ENCODE measurements at places on chromosomes 1 and 21.
A peak's percentile ranks its signal among the peaks of the same experiment; 100 is the strongest.

DNA sequence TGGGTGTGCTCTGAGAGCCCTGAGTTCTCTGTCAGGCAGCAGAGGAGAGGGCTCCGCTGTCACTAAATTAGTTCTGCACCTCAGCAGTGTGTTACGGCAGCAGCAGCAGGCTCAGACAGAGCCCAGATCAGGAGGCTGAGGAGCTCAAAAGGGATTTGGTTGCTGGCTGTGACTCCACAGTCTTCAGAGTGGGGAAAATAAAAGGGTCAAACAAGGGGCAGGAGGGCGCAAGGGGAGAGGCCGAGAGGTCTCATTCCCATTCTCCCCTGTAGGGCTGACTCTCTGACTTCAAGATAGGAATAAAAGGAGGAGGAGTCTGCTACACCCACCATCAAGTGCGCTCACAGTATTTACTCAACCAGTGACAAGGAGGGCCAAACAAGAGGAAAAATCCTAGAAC is 9.2 kb upstream of the SLC45A3 start:
- DNase-seq = no peak

DNA sequence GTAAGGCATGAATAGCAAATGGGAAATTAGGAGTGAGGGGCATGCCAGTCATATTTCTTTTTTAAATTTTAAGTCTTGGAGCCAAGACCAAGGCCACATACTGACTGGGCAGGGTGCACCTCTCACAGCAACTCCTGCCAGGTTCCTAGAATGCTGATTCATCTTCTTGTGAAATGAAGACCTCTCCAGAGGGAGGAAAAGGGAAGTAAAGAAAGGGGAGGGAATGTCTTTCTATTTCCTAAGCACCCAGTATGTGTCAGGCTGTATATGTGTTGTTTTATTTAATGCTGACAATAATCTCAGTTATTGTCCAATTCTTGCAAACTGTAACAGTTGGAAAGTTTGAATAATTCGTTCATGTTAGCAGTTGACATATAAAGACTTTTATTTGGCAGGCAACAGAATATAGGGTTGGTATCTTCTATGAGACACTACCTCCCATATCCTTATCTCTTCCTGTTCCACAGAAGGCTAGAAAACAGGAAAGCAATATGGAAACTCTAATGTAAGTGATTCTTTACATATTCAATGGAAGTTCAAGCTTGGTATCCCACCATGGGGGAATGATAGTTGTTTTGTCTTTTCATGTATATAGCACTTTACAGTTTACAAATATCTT is 259.1 kb upstream of the USP24 start:
- DNase-seq = no peak

DNA sequence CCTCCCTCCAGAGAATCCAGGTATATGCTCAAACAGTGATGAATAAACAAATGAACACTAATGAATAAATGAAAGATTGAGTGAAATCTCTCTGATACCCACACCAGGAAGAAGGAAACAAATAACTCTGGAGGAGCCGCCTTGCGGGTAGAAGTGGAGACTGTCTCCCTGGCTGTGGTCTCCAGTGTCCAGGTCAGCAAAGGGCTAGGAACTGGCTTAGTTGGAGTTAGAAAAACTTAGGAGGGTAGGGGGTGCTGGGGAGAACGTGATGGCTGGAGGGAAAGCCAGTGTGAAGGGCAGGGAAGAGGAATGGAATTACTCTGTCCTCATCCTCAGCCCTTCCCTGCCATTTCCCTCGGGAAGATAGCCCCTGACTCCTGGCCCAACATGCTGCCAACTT is 537 bp downstream of the RHBDL2 start:
- DNase-seq = no peak

DNA sequence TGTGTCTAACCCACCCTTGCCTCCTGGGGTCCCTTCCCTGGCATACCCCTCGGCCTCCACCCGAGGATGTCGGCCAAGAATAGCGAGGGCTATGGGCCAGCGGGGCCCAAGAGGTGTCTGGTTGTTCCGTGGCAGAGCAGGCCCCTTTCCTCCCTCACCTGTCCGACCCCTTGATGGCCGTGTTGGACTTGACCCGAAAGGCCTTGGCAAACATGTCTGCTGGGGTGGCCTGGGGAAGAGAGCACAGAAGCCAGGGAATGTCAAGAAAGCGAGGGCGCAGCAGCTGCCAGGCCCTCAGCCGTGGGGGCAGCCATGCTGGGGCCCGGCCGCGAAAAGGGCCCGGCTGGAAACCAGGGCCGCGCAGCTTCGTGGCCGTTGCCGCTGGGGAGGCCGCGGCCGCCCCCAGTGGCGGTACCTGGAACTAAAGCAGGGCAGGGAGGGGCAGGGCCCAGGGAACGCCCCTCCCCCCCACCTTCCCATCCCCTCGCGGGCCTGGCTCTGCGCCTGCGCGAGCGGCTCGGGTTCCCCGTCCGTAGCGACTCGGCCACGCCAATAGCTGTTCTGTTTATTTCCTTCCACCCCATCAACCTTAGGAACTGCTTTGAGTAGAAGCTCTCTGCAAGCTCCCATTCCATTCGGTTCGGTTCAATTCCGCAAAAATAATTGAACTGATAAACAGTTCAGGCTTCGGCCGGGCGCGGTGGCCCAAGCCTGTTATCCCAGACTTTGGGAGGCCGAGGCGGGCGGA is at the start of gene EIF2D:
Gene EIF2D (minus strand): TSS at position 337 of the 748 bp plus-strand sequence. CDS start 123 bp downstream, at position 214.
- peak; percentile 98 for DNase-seq

GRCh38 chr1:38052750-38053415 is 6.3 kb upstream of the POU3F1 start:
- DNase-seq = no peak

- DNase-seq = no peak
These were observed 4.6 kb downstream of the TMEM63A start for GRCh38 chr1:225877580-225877979.

GRCh38 chr1:196098000-196098399 is 510.2 kb downstream of the KCNT2 start:
- DNase-seq = no peak

DNA sequence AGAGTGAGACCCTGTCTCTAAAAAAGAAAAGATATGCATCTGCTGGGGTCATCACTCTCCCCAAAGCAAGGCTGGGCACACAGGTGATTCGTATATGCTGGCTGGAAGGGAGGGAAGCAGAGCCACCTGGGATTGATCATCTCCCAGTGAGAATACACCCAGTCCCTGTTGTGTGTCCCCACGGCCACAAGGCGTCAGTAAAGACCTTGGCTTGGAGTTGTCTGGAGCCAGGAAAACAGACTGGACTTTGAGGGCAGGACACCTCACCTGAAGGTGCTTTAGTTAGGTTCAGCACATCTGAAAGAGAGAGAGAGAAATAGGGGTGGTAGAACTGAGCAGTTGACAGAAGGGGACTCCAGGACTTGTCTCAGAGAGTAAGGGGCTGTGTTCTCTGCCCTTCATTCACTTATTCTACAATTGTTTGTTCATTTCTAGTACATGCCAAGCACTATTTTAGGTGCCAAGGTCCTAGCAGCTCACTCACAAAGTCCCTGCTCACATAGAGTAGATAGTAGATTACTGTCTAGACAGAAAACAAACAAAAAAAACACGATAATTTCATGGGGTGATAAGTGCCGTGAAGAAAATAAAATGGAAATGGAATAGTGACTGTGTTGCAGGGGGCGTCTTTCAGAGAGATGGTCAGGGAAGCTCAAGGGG is 13.5 kb downstream of the CITED4 start:
- no peak for DNase-seq

GRCh38 chr1:116161877-116162390 is 50.7 kb downstream of the MAB21L3 start:
- DNase-seq = no peak

GRCh38 chr1:15347182-15347581 is 62.5 kb upstream of the EFHD2 start:
- DNase-seq = no peak

DNA sequence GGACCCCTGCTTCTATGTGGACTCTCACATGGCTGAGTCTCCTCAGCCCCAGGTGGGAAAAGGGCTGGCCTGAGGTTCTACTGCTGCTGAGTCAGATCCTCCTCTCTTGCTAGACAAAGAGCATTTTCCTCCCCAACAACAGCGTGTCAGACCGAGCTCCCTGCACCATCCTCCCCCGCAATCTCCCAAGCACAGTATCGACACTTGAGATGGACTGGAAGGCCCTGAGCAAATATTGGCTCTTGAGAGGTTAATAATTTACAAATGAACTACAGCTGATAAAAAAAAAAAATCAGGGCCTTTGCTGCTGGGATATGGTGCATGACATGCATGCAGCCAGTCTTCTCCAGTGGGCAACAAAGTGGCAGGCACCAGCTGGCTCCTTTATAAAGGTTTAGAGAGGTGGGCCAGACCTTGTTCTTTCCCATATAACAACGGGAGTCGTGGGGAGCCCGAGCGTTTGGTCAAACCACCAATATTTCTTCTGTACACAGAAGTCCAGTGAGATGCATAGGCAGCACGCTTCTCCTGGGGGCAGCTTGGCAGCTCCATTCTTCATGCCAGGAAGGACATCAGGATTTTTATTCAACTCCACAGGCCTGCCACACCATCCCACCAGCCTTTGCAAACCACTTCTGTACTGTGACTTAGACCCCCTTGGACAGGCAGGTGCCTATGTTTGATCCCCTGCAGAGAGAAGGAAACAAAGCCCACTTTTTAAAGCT is 55.4 kb upstream of the CAMK1G start:
- no peak for DNase-seq

DNA sequence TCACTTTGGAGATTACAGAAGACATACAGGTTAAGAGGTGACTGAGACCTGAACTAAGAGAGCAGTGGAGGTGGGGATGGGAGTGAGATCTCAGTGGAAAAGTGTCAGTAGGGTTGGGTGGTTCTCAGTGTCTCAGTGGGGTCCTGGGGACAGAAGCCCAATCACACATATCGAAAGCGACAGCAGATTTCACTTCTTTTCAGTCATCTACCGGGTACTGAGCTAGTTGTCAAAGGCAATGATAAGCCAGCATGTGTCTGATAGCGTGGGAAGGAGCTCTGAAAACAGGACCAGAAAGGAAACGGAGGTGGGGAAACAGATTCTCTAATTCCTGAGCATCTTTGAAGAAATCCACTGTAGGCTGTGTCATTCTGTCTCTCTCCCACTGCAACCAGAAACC is 59.5 kb downstream of the RHOU start:
- peak; percentile 14 for DNase-seq

DNA sequence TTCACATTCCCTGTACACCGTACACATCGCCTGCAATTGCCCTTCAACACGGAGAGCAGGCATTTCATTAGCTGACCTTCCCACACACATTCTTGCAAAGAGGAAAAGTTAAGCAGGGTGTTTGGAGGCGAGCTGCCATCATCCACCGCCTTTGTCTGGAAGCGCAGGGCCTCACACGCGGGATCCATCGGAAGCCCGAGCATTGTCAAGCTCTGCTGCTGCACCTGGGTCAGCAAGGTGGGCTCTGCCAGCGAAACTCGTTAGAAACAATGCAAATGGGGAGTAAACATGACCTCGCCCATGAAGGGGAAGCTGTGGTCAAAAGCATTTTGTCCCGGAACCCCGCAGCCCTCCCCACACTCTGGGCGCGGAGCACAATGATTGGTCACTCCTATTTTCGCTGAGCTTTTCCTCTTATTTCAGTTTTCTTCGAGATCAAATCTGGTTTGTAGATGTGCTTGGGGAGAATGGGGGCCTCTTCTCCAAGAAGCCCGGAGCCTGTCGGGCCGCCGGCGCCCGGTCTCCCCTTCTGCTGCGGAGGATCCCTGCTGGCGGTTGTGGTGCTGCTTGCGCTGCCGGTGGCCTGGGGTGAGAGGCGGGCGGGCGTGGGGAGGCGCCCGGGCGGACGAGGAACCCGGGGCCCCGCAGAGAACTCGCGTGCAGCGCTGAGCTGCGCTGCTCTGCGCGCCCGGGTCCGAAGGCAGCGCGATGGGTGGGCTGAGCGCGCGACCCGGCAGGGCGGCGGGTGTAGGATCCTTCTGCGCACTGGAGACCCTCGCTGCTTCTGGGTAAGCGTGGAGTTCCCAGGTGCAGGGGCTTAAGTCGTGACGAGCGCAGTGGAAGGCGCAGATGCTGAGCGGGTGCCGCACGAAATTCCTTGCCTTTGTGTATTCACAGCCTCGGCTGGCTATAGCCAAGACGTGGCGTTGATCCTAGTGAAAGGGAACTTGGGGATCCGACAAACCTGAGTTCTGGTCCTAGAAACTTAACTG is at the start of gene CR1:
Gene CR1 (plus strand): TSS at position 357 of the 992 bp plus-strand sequence. CDS start 111 bp downstream, at position 468.
- DNase-seq = peak; percentile 65

GRCh38 chr1:32724678-32725614 is 22.4 kb upstream of the SYNC start:
- DNase-seq = no peak

GRCh38 chr1:154682254-154682653 is 74.3 kb upstream of the ADAR start:
- no peak for DNase-seq

- no peak for DNase-seq
These were observed 134.1 kb upstream of the ADGRL2 start for GRCh38 chr1:81666586-81666985.

GRCh38 chr21:28423521-28424190 is 569.0 kb downstream of the LTN1 start:
- no peak for DNase-seq

DNA sequence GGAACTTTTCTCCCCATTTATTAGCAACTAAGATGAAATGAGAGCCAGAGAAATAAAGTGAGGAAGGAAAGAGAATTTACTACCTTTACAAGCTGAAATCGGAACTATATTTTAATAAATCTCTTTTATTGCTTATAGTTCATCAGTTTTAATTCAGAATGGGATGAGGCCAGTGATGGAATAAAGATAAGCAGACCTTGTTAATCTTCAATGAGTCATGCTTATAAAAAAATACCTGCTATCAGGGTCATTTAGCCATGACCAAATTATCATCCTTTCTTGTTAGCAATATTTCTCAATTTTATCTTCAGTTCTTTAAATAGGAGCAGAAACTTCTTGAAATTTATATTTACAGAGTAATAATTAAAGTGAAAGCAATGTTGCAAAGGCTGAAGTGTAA is 26.1 kb downstream of the RGS4 start:
- DNase-seq = no peak

GRCh38 chr1:19354531-19354981 is 42.4 kb downstream of the SLC66A1 start:
- no peak for DNase-seq

DNA sequence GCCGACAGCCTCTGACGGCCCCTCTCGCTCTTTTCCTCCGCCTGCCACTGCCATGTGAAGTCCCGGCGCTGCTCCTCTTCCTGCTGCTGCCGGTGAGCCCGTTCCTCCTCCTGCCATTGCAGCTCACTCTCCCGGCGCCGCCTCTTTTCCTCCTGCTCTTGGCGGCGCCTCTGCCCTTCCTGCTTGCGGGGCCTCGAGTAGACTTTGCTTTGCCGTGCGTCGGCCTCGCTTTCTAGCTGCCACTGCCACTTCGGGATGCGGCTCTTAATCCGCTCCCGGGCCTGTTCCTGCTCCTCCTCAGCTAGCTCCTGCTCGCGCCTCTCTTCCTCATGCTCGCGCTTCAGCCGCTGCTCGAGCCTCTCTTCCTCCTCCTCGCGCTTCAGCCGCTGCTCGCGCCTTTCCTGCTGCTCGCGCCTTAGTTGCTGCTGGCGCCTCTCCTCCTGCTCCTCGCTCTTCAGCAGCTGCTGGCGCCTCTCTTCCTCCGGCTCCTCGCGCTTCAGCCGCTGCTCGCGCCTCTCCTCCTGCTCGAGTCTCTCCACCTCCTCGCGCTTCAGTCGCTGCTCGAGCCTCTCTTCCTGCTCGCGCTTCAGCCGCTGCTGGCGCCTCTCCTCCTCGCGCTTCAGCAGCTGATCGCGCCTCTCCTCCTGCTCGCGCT is 4.3 kb downstream of the TCHH start:
- DNase-seq = no peak

- DNase-seq = no peak
These were observed 8.5 kb downstream of the GPBP1L1 start for GRCh38 chr1:45677751-45678245.

GRCh38 chr1:166488327-166488726 is 321.5 kb upstream of the FAM78B start:
- no peak for DNase-seq

Measured in left forelimb (tissue), 1 donor.